Sigmoid colon (tissue), 7 donors: ENCODE measurements at places on chromosomes 5 and 9. TPM values are rescaled to one million over a fixed set of nuclear protein-coding genes. Genes with fewer than 3 reads are reported as not detected.
A peak's percentile ranks its signal among the peaks of the same experiment; 100 is the strongest.

OR1J2 gene
- polyA plus RNA-seq, result not detected

DNA sequence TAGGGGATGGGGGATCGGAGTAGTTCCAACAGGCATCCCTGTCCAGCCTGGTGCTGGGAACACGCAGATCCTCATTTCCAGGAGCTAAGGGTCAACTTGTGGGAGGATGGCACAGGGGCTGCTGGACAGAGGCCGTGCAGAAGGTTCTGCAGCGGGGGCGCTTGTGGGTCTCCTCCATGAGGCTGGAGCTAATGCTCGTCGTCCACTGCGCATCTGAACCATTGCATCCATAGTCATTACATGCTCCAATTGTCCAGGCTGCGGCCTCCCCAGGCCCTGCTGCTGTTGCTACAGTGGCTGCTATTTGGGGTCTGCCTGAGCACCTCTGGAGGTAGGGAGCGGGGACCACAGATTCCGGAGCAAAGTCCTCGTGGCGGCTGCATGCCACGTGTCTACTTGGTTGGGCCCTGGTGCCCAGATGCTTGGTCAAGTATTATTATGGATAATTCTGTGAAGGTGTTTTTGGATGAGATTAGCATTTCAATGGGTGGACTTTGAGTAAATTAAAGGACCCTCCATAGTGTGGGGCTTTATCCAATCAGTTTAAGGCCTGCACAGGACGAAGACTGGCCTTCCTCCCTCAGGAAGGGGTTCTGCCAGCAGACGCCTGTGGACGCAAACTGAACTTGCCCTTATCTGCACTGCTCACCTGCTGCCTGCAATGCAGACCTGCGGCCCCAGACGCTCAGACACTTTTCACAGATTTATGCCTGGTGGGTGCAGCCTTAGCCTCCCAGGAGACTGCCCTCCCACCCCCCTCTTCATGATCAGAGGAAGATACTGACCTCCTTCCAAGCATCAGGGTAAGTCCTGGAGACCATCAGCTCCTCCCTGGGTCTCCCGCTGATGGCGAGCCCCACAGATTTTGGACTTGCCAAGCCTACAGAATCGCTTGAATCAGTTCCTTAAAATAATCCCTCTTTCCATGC lies 127.5 kb upstream of the IRX4 start:
- DNase-seq, result no peak

GRCh38 chr5:96876292-96876850 lies at the start of gene ERAP2:
TSS of gene ERAP2 (plus strand) at chr5:96876500. CDS start at chr5:96879686, 3,186 bp downstream.
- DNase-seq, result no peak

OMD gene
- not detected for polyA plus RNA-seq

CD274 gene
- 4.3 TPM for polyA plus RNA-seq

DNA sequence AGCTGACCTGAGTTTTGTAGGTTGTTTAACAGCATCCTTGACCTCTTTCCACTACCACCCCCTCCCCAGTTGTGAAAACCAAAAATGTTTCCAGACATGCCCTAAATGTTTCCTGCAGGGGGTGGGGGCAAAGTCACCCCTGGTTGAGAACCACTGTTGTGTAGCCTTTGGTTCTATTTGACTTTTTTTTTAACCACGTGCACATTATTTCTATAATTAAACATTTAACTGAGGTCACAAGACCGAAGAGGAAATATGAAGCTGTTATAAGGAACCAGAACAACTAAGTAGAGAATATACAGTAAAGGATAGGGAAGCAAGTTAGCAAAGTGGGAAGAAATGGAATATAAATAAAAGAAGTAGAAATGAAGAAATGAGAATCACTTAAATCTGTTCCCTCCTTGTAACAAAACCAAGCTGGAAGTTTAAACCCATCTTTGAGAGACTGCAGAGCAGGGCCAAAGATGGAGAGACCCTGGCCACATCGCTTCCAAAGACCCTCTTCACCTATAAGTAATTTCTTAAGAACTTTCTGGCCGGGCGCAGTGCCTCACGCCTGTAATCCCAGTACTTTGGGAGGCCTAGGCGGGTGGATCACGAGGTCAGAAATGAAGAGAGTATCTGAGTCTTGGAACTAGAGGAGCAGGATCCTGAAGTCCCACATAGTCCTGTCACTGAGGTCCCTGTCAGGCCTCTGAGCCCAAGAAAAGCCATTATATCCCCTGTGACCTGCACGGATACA lies 14.4 kb downstream of the SIT1 start:
- DNase-seq, result peak; percentile 41

- no peak for DNase-seq
These were observed 9.2 kb downstream of the STC2 start for GRCh38 chr5:173318881-173319620.

DNA sequence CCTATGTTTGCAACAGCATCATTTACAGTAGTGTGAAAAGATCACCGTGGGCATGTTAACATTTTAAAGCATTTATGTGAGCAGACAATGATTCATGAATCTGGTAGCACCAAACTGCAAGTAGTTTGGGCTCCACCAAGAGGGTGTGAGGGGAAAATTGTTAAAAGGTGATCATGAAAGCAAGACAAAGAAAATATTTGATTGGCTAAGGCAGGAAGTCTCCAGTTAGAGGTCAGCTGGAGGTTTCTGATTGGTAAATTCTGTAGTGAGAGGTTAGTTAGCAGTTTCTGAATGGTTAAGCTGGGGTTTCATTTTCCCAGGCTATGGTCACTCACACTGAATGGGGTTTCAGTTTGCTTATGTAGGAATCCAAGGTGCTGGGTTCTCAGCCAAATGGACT lies 13.5 kb upstream of the DRD1 start:
- no peak for DNase-seq

- no peak for DNase-seq
These were observed 17.7 kb downstream of the MARVELD2 start for GRCh38 chr5:69432412-69433206.

GNA14 gene
- polyA plus RNA-seq, result 9.0 TPM

NR2F1-AS1 gene
- polyA plus RNA-seq, result 3.2 TPM

DNA sequence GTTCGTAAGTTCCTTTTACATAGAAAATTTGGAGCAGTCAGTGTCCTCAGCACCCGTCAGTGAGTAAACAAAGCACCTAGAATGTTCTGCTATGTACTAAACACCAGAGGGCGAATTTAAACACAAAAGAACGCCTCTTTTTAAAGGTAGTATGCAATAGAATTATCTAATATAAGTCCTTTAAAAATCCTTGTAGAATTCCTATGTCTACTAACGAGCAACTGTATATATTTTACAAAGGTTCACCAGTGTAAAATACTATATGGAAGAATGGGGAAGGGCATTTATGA lies 499 bp upstream of the TMEM232 start:
- no peak for DNase-seq

- no peak for DNase-seq
These were observed 87.2 kb upstream of the CDH6 start for GRCh38 chr5:31106278-31106677.

TMEM174 gene
- polyA plus RNA-seq, result not detected

SLC4A9 gene
- polyA plus RNA-seq, result 0.25 TPM

GRCh38 chr5:124725040-124725434 lies 21.4 kb downstream of the ZNF608 start:
- no peak for DNase-seq

DNA sequence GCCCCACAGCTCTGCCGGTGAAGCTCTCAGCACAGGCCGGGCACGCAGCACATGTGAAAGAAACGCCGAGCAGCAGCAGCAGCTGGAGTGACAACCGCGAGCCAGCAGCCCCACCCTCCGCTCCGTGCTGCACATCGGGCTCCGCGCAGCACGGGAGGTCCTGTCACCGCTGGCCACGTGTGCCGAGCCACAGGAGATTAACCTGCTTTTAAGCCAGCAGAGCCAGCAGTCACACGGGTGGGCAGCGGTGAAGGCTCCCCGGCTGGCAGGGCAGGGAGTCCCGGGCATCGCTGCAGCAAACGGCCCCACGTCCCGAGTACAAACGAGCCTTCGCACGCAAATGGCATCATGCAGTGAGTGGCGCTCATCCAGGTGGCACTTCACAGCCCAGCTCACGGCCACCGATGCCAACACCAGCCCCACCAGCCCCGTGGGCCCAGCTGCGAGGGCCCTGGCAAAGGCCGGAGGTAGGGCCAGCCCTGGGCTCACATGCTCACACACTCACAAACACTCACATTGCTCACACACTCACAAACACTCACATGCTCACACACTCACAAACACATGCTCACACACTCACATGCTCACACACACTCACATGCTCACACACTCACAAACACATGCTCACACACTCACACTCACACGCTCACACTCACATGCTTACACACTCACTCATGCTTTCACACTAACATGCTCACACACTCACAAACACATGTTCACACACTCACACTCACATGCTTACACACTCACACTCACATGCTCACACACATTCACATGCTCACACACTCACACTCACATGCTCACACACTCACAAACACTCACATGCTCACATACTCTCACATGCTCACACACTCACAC lies 11.1 kb downstream of the CCDC187 start:
- DNase-seq, result no peak

GRCh38 chr5:16600946-16601345 lies 15.9 kb downstream of the RETREG1 start:
- DNase-seq, result no peak

- no peak for DNase-seq
These were observed 199.9 kb downstream of the SNX18 start for GRCh38 chr5:54717459-54717858.

GRCh38 chr5:118875131-118875530 lies 113.2 kb downstream of the DTWD2 start:
- DNase-seq, result no peak

DNA sequence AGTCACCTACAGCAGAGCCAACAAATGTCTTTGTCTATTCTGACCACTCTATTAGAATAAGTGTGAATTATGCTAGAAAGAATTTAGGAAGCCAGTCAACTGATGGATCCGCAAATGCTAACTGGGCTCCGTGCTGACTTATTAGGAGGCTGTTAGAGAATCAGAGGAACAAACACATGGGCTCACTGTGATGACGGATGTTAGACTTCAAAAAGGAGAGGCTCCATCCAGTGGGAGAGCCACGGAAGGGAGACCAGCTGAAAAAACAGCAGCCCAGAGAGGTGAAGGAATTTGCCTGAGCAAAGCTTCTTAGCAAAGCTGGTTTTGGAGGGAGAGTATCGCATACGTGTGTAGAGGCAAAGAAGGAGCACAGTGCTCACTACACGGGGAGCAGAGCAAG lies 5.8 kb upstream of the TGFBI start:
- DNase-seq, result peak; percentile 14

- DNase-seq, result no peak
These were observed 33.8 kb upstream of the LECT2 start for GRCh38 chr5:135988546-135988945.

- DNase-seq, result no peak
These were observed 455.9 kb downstream of the EBF1 start for GRCh38 chr5:158643840-158644239.

SLC23A1 gene
- 0.60 TPM for polyA plus RNA-seq

SOHLH1 gene
- polyA plus RNA-seq, result not detected

DNA sequence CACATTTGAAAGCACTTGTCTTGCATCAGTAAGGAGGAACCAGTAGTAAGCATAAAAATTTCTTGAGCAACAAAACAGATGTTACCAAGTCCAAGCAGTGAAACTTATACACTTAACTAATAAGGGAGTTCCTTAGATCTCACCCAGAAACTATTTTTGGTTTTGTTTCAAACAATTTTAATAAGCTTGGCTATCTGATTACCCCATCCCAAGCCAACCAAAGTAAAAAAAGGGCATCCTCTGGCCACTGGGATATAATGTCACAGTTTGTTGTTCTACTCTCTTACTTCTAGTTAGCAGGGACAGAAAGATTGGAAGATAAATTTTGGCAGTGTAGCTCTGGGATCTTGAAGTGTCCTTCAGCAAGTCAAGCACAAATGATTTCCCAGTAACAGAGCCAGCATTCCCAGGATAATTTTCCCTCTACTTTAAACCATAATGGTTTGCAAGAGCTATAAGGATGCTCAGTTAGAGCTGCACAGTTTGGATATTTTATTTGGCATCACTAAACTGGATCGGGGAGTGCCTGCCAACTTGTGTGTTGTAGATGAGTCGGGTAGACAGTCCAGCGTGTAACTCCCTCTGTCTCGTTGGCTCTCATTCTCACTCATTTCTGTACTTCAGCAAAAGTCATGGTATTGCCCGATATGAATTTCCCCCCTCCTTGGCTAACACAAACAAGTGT lies 161.9 kb upstream of the HMHB1 start:
- no peak for DNase-seq

GRCh38 chr5:13357929-13358328 lies 586.6 kb downstream of the DNAH5 start:
- DNase-seq, result no peak

- DNase-seq, result no peak
These were observed 481.2 kb downstream of the ACTL7B start for GRCh38 chr9:108374626-108375025.

FAM153A gene
- polyA plus RNA-seq, result not detected

GRCh38 chr9:126582427-126582826 lies 31.3 kb upstream of the LMX1B start:
- no peak for DNase-seq

DNA sequence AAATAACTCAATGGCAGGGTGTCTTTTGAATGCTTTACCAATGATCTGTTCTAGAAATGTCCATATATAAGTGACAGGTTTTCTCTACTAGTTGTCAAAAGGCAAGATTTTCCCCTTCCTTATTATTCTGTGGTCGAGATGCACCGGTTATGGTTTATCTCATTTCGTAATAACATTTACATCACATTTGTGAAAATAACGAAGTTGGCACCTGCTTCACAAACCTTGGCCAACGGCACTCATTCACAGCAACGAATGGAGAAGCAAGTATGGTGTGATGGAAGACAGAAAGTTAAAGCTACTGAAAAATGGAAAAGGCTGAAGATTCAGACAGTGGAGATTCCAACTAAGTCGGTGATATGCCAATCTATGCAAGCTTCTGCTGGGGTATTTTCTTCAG lies 235.8 kb downstream of the KCTD16 start:
- DNase-seq, result no peak

GRCh38 chr5:160506006-160507004 lies 84.7 kb downstream of the PTTG1 start:
- peak; percentile 67 for DNase-seq

GRCh38 chr5:821504-821903 lies 29.3 kb downstream of the ZDHHC11 start:
- DNase-seq, result no peak

FCN1 gene
- 1.2 TPM for polyA plus RNA-seq
